ENCODE measurements at places on chromosomes 6 and 20.

DNA sequence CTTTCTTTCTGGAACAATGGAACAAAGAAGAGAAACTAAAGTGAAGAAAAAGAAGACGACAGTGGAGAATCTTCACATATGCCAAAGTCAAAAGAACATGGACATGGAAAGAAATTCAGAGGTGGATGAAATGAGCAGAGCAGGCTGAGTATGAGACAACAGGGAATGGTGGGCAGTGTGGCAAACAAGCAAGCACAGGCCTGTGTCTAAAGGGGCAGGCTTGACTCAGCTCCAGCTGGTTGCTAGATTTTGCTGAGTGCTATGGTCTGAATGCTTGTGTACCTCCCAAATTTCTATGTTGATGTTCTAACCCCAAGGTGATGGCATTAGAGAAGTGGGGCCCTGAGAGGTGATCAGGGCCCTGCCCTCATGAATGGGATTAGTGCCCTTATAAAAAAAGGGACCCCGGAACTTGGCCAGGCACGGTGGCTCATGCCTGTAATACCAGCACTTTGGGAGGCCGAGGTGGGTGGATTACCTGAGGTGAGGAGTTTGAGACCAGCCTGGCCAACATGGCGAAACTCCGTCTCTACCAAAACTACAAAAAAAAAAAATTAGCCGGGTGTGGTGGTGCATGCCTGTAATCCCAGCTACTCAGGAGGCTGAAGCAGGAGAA, 49.6 kb downstream of the ZMYND8 start:
- DNase-seq: no peak

DNA sequence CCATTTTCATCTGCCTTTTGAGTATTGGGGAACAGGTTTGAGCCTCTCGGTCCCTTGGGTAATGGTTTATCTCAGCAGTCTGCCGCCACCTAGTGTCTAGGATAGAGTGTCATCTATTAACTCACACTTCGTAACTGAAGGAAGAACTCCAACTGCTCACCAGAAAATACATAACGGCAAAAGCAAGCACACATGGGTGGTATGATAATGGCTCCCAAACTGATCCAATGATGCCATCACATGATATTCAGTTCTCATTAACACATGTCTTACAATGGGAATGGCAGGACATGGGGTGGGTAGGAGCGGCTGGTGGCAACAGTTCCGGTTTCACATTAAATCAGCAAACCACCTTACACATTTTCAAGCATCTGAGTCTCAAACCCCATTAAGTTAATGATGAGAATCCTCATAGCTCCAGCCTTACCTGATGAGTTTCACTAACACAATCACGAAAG, 110.7 kb upstream of the PHACTR1 start:
- DNase-seq: no peak

DNA sequence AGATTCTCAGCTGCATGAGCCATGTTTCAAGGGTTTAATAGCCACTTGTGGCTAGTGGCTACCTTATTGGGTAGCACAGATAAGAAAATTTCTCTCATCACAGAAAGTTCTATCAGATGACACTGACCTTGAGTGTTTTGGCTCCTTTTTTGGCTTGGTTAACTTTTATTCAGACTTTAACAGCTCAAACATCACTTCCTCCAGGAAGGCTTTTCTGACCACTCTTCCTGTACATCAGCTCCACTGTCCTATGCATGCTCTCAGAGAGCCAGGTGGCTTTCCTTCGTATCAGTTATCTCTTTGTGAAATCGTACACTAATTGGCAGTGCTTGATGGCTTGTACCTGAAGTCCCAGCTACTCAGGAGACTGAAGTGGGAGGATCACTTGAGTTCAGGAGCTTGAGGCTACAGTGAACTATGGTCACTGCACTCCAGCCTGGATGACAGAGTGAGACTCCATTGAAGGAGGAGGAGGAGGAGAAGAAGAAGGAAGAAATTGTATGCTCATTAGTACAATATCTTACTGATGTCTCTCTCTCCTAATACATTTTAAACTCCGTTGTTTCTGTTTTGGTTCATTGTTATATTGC, 10.7 kb downstream of the MAFB start:
- DNase-seq: no peak

DNA sequence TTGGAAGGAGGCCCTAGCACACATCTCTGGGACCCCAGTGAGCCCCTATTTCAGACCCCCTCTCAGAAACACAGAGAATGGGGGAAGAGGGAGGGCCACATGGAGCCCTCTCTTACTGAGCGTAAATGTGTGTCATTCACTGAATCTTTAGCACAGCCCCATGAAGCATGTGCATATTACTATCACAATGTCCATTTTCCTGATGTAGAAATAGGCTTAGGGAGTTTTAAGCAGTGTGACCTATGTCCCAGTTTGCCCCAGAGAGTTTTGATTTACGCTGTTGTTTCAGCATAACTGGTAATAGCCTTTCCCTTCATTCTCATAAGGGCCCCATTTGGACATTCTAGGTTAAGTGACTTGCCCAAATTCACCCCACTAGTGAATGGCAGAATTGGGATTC, 25.0 kb upstream of the TCP11 start:
- no peak for DNase-seq

DNA sequence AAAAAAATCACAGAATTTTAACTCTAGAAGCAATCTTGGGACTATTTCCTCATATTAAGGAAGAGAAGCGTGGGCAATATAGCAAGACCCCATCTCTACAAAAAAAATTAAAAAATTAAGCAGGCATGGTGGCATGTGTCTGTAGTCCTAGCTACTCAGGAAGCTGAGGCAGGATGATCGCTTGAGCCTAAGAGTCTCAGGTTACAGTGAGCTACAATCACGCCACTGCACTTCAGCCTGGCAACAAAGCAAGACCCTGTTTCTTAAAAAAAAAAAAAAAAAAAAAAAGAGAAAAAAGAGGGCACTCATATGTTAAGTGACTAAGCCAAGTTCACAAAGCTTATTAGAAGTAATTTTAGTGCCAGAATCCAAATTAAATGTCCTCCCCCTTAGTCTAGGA, 100.8 kb downstream of the SESN1 start:
- DNase-seq: no peak

GRCh38 chr6:70221025-70221714, 81.7 kb downstream of the COL9A1 start:
- no peak for DNase-seq

DNA sequence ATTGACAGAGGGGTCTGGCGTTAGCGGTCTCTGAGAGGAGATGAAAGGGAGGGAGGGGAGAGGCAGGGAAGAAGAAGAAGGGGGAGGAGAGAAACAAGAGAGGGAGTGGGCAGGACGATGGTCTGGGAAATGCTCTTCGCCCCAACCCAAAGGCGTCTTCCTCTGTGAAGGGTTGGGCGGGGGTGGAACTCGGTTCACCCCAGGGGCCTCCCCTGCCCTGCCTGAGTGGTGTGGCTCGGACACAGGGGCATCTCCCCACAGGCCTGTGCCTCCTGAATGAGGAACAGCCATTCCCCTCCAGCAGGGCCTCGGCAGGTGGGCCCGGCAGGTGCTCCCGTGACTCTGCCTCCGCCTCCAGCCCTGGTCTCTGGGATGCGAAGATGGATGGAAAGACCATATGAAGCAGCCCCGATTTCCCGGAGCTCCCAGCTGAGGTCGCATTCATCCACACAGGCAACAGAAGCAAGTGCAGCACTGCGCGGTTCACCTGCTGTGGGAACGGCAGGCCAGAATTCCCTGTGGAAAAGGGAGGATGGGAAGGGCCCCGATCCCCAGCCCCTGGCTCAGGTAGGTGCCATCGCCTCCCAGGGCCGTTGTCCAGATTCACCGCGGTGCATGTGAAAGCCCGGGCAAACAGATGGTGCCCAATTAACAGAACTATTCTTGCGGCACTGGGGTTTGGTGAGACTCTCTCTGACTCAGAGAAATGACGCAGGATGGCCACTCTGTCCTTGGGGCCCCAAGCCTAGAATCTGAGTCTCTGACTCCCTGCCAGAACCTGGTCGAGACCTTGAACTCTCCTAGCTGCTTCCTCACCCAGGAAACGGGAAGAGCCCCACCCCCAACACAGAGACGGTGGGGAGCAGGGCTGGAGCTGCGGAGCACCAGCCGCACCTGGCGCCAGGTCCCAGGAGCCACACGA, 29.4 kb upstream of the RPS6KA2 start:
- no peak for DNase-seq

DNA sequence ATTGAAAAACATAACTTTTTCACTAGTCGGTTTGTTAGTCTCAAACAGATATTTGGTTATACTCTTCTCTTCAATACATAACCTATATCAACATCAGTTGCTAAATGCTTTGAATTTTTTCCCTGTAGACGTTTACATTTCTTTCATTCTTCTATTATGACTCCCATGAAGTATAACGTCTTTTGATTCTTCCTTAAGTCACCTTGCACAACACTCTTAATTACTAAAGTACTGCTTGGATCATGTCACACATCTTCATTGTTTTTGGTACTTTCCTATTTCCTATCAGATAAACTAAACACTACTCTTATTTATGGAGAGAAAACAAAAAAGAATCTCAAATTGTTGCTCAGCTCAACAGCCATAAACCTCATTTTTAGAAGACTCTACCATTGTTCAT, 23.0 kb upstream of the BMP5 start:
- no peak for DNase-seq

GRCh38 chr6:53310771-53311585, 37.8 kb downstream of the ELOVL5 start:
- DNase-seq: no peak

DNA sequence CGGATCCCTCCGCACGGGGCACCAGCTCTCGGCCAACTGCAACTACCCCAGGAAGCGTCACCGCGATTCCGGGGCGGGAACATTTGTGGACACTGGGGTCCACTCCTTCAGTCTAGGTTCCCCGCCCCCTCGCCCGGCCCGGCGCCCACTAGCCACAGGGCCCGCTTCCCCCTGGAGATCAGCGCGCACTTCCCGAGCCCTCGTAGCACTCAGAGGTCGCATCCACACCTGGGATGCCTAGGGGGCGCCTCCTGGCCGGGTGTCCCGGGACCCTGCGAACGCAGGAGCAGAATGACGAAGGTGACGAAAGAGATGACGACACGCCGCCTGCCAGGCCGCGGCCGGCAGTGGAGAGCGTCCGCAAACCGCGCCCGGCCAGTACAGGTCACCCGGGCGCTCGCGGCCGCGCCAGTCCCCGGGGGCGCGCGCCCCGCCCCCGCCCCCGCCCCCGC, 309 bp upstream of the AIG1 start:
- DNase-seq: peak; percentile 44

- no peak for DNase-seq
Measured at GRCh38 chr6:138647006-138647405, 126.6 kb upstream of the CCDC28A start.

GRCh38 chr6:16248271-16248853, 10.0 kb downstream of the GMPR start:
- no peak for DNase-seq

DNA sequence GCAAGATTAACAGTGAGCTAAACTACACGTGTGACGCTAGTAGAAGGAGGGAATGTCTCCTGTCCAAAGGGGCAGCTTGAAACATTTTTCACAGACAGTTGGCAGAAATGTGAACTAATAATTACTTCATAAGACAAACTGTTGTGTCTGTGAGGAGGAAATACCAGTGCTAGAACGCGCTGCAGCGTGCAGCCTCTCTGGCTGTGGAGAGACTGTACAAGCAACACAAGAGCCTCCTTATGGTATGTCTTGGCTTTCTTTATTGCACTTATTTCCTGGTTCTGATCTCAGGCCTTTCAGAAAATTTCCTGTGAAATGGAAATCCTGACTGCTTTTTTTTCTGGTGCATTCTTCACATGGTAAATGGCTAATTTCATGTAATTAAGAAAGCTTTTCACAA, 25.3 kb upstream of the TIAM2 start:
- DNase-seq: no peak

- no peak for DNase-seq
Measured at GRCh38 chr20:9617940-9618339, 103.5 kb downstream of the LAMP5 start.

DNA sequence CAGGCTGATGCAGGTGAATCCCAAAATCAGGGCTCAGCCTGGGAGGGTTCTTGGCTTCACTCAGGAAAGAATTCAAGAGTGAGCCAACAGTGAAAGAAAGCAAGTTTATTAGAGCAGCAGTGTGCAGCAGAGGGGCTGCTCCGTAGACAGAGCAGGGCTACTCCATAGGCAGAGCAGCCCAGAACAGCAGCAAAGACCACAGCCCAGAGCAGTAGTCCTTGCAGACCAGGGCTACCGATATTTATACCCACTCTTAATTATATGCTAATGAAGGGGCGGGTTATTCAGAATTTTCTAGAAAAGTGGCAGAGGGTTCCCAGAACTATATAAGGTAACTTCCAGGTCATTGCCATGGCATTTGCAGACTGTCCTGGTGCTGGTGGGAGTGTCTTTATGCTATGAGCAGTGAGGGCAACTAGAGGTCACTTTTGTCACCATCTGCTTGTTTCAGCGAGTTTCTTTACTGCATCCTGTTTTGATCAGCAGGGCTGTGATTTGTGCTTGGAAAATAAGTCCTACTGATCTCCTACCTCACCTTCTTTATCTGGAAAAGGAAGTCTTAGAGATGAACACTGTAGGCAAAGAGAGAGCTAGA, 39.8 kb upstream of the PTPN1 start:
- DNase-seq: no peak

- no peak for DNase-seq
Measured at GRCh38 chr6:14038467-14039437, 78.8 kb upstream of the CD83 start.

GRCh38 chr20:20992277-20992676, 113.9 kb downstream of the LINC00237 start:
- no peak for DNase-seq

DNA sequence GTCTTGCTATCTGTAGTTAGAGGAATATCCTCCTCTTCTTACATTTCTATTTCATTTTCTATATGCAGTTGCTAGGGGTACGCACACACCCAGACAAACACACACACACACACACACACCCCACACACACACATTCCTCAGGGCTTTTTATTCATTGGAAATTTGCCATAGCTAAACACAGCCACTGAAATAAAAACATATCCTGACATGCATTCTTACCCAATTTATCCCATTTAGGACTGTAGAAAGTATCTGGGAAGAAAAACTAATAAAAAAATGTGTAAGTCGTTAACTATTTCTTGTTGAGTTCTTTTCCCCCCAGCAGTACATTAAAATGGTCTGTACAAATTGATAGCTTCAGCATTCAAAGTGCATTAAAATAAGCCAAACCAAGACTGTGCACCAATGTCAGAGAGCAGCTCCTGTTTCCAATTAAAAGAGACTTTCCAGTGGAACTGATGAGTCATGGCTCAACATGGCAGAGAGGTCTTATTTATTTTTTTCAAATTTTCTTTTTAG, 357.9 kb upstream of the AGPAT4 start:
- DNase-seq: no peak

DNA sequence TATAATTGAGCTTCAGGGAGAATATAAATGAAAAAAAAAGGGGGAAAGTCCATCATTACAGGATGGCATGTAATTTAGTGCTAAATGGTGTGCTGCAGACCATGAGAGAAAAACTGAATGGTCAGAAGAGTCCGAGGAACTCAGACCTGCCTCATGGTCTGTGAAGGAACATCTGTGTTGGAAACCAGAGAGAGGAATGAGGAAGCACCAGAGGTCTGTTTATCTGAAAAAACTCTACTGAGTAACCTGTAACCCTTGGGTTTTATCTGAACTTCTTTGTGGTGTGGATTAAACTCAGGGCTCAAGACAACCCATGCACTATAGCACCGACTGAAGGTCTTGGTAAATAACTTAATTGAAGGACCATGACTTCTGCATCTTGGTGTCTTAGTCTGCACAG, 108.1 kb downstream of the RNF144B start:
- no peak for DNase-seq

Measured in activated CD8-positive, alpha-beta memory T cell treated with anti-CD3 and anti-CD28 coated beads for 1 hour (primary cell).